ENCODE measurements at places on chromosomes 13 and 19.

GRCh38 chr13:39365879-39366278 lies 237.1 kb downstream of the LHFPL6 start:
- no peak for DNase-seq

GRCh38 chr19:1427221-1427920 lies 10.8 kb upstream of the RPS15 start:
- no peak for DNase-seq

- DNase-seq = peak; percentile 27
These were observed 107.2 kb upstream of the CACNA1A start for GRCh38 chr19:13613447-13613846.

DNA sequence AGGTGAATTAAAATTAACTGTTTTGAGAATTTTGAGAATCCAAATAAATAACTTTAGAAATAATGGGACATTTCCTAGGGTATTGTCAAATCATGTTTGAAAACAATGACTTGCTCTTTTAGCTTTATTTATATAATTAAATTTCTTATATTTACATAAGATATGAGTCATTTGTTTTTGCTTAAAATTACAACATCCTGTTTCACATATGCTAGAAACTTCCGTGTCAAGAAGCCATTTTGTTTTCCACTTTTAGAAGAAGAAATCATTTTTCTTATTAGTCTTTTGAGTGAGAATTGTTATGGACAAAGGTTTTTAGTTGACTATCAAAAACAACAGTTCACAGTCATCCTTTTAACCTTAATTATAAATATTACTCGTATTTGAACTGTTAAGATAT lies 48.2 kb downstream of the DPY19L3 start:
- DNase-seq = no peak

DNA sequence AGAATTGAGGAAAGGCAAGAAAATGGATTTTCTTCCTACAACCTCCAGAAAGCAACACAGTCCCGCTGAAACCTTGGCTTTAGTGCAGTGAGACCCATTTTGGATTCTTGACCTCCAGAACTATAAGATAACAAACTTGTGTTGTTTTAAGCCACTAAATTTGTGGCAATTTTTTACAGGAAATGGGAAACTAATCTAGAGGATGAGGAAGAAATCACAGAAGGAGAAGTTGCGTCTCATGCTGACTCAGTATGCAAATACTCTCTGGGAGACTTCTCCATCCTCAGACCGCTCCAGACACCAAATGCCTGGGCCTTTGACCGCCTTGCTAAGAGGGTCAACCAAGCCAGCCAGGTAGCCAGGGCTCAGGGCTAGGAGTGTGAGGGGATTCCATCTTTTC lies 13.1 kb upstream of the CEACAM16 start:
- no peak for DNase-seq

GRCh38 chr13:99086267-99087097 lies 108.6 kb upstream of the DOCK9 start:
- peak; percentile 59 for DNase-seq

- DNase-seq = no peak
These were observed 8.5 kb downstream of the SIGLEC7 start for GRCh38 chr19:51150627-51151026.

DNA sequence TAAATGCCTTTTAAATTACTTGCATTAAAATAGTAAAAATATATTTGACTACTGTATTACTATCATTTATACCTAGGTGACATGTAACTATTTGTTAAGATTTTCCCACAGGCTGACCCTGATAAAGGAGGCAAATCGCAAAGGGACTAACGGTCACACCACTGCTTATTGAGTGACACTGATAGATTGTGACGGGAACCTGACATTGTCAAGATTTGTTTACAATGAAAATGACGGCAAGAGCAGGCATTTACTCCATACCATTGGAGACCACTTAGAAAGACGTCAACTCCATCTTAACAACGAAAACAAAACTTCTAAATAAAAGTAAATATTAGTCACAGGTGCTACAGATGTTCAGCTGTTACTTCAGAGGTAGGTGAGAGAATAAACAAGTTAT lies 289.0 kb downstream of the DACH1 start:
- no peak for DNase-seq

DNA sequence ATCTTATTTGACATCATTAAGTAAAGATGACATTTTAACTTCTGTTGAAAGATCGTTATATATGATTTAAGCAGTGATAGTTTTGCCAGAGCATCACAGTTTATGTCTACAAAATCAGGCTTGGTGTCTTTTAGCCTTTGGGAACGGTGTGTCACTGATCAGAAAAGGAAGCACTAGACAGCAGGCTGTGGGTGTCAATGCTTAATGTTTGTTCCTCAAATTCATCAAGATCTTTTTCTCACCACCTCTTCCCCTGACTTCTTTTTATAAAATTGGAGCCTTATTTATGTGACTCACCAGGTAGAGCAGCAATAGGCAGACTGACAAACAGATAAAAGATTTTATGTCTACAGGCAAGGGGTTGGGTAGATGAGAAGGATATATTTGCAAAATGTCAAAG lies 1558.5 kb downstream of the EFNB2 start:
- DNase-seq = no peak

DNA sequence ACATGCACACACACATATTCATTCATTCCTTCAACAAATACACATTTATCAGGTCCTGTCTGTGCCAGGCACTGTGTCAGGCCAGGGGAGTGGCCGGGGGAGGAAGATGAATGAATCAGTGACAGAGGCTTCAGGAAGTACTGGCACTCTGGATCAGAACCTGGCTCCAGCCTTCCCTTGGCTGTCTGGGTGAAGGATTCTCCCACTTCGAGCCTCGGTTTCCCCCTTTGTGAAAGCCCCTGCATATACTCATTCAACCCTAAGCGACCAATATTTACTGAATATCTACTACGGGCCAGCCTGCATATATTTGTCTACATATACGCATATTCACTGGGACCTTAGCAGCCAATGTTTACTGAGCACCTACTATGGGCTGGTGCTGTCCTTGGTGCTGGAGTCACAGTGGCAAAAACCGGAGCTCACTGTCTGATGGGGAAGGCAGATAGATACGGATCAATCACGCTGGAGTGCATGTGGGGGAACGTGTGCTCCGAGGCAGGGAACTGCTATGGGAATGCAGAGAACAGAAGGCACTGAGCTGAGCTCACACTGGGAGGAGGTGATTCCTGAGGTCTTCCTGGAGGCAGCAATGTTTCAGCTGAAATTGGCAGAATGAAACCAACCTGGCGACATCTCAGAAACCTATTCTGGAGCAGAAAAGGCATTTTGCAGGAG lies 636 bp upstream of the ZNF579 start:
- no peak for DNase-seq

GRCh38 chr19:43610493-43610892 lies 1.4 kb upstream of the SRRM5 start:
- no peak for DNase-seq

DNA sequence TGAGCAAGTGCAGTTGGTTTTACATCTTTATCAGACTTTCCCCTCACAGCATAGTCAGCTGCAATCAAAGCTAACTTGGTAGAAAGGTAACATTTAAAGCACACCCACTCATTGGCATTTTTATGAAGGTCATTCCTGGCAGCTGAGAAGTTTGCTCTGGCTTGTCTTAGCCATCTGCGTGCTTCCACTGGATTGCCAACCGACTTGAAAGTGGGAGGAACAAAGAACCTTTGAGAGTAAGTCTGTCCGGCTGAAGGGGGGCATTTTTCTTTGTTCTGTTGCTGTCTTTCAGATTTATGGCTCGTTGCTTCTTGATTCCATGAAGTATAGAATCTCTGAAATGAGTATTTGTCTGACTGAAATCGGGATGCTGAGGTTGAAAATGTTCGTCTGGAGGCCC lies 103.1 kb downstream of the SACS start:
- DNase-seq = no peak

GRCh38 chr13:34128661-34129060 lies 310.7 kb downstream of the RFC3 start:
- no peak for DNase-seq

All from NCI-H187 (cell line).